ENCODE measurements at places on chromosomes 1 and 21. TPM values are rescaled to one million over a fixed set of nuclear protein-coding genes. Genes with fewer than 3 reads are reported as not detected.

DNA sequence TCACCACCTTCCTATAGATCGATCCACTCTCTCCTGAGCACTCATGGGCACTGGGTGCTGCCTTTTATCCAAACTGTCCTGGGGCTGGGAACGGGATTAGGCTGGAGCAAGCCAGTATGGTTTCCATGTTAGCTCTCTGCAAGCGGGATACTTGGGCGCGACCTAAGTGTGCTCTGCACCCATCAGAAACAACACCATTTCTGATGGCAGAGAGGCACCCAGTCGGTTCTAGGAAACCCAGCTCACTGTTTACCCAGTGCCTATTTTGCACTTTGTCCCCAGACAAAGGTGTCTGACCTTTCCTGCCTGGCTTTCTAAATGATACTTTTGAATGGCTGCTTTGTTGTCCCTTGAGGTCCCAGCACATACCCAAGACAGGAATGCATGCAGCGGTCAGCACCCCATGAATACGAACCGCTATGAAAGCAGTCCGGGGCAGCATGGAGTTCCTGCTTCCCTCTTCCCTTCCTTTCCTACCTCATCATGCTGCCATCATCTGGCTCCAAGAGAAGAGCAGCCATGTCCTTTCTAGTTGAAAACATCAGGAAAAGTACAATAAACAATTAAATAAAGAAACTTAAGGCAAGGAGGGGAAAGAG lies 83.9 kb downstream of the TRABD2B start:
- no peaks in the 10 kb centered on the region for H3K27me3 ChIP-seq
- peaks cover 3% of the 10 kb centered on the region for H3K4me1 ChIP-seq
- no peak overlapping the region for H3K4me3 ChIP-seq
- DNase-seq, result no peak
- no peaks in the 10 kb centered on the region for H3K36me3 ChIP-seq

- H3K27ac ChIP-seq, result no peak overlapping the region
- no peak overlapping the region for H3K4me3 ChIP-seq
- no peak for DNase-seq
- H3K27me3 ChIP-seq, result no peaks in the 10 kb centered on the region
- peaks cover 2% of the 10 kb centered on the region for H3K36me3 ChIP-seq
- H3K4me1 ChIP-seq, result peaks cover 12% of the 10 kb centered on the region
These were observed 17.9 kb downstream of the UBE4B start for GRCh38 chr1:10050611-10051010.

DNA sequence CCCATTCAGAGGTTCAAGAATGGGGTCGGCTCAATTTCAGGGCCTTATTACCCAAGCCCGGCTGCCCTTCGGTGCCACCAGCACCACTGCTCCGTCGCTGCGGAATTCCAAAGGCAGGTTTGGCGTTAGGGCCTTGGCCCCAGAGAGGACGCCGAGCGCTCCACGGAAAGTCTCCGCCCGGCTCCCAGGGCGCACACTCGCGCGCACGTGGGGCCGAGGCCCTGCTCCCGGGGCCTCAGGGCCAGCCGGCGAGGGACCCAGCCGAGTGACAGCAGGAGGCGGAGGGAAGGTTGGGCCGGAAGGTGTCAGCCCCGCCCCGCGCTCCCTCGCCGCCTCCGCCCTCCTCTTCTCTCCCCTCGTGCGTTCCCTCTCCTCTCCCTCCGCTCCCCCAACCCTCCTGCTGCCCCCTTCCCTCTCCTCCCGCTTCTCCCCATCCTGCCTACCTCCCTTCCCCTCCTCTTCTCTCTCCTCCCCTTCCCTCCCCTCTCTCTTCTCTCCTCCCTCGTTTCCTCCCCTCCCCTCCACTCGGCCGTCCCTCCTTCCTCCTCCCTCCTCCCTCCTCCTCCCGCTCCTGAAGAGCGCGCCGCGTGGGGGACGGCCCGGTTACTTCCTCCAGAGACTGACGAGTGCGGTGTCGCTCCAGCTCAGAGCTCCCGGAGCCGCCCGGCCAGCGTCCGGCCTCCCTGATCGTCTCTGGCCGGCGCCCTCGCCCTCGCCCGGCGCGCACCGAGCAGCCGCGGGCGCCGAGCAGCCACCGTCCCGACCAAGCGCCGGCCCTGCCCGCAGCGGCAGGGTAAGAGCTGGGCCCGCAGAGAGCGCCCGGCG lies at the start of gene ETS2:
ETS2 (plus strand) TSS at position 602 of the 825 bp plus-strand sequence. CDS start 4,106 bp downstream, outside the sequence.
- peaks cover 54% of the 10 kb centered on the region for H3K4me1 ChIP-seq
- H3K27ac ChIP-seq, result peak within 1 kb of the TSS; percentile 97
- H3K36me3 ChIP-seq, result peaks cover 19% of the 10 kb centered on the region
- H3K27me3 ChIP-seq, result no peaks in the 10 kb centered on the region
- peak within 1 kb of the TSS; percentile 84 for H3K4me3 ChIP-seq
- DNase-seq, result no peak

GRCh38 chr1:16430606-16431005 lies 6.6 kb downstream of the SPATA21 start:
- no peak overlapping the region for H3K27ac ChIP-seq
- no peaks in the 10 kb centered on the region for H3K36me3 ChIP-seq
- H3K27me3 ChIP-seq, result no peaks in the 10 kb centered on the region
- no peak overlapping the region for H3K4me3 ChIP-seq
- no peaks in the 10 kb centered on the region for H3K4me1 ChIP-seq

- DNase-seq, result no peak
- H3K4me3 ChIP-seq, result peak within 1 kb of the TSS; percentile 61
- H3K27me3 ChIP-seq, result peaks cover 84% of the 10 kb centered on the region
- no peak within 1 kb of the TSS for H3K27ac ChIP-seq
- no peaks in the 10 kb centered on the region for H3K36me3 ChIP-seq
- H3K4me1 ChIP-seq, result peaks cover 10% of the 10 kb centered on the region
These were observed at the start of gene HLX for GRCh38 chr1:220879076-220879508. Gene HLX, plus strand, starts transcription at chr1:220879443. Its CDS starts 415 bp downstream, at chr1:220879858.

DNA sequence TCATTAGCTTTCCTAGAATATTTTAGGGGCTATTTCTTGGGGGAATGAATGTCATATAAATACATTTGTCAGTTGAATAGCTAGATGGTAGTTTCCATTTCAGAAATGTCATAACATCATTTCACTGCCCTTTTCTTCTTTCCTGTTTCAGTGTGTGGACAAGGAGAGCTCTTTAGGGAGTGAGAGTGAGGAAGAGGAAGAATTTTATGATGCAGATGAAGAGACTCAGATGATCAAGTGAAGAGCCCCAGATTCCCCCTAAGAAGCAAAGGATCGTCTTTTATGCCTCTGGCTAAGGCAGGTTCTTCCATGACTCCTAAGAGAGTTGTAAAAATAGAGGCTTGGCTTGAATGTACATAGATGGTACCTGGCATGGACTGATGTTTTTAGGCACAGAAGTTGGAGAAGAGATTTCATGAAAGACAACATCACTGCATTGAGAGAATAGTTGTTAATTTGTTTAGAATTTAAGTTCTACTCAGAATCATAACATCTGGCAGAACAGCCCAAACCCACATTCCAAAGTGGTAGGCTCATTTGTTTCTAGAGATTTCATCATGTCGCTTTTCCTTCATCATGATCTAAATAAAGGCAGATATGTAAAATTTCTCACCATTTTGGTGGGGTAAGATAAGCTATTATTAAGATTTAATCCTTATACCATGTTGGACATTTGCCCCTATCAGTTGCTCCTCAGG lies 44.2 kb upstream of the MAB21L3 start:
- H3K27ac ChIP-seq, result peak overlapping the region; percentile 90
- H3K27me3 ChIP-seq, result no peaks in the 10 kb centered on the region
- DNase-seq, result no peak
- H3K36me3 ChIP-seq, result peaks cover 22% of the 10 kb centered on the region
- H3K4me1 ChIP-seq, result peaks cover 12% of the 10 kb centered on the region

GRCh38 chr1:173454966-173455524 lies 22.1 kb upstream of the PRDX6 start:
- no peak overlapping the region for H3K4me3 ChIP-seq
- no peaks in the 10 kb centered on the region for H3K4me1 ChIP-seq
- no peaks in the 10 kb centered on the region for H3K27me3 ChIP-seq
- H3K27ac ChIP-seq, result no peak overlapping the region
- H3K36me3 ChIP-seq, result no peaks in the 10 kb centered on the region
- DNase-seq, result no peak

- H3K27me3 ChIP-seq, result no peaks in the 10 kb centered on the region
- H3K27ac ChIP-seq, result no peak overlapping the region
- H3K4me3 ChIP-seq, result no peak overlapping the region
- no peaks in the 10 kb centered on the region for H3K4me1 ChIP-seq
- peaks cover 7% of the 10 kb centered on the region for H3K36me3 ChIP-seq
These were observed 54.4 kb upstream of the RIPK4 start for GRCh38 chr21:41821081-41821755.

- DNase-seq, result no peak
- no peaks in the 10 kb centered on the region for H3K36me3 ChIP-seq
- H3K4me3 ChIP-seq, result no peak overlapping the region
- H3K27ac ChIP-seq, result no peak overlapping the region
- H3K4me1 ChIP-seq, result peaks cover 6% of the 10 kb centered on the region
These were observed 7.4 kb downstream of the LDLRAD1 start for GRCh38 chr1:54010415-54011117.

DNA sequence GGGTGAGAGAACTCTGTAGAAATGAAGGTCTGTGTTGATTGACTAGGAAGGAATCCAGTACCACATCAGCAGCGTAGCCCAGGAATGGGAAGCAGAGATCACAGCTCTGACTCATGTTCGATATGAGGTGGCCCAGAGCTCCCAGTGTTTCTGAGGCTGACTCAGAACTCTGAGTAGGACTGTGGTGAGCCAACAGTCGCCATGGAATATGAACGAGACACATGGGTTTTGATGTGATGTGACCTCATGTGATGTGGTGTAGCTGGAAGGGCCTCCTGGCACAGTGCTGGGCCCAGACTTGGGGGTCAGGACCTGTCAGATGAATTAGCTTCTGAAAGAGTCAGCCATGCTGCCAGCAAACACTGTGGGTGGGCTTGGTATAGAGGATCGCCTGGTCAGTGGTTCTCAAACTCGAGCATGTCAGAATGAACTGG lies 237.0 kb downstream of the MRPL39 start:
- peak; percentile 40 for DNase-seq
- H3K27ac ChIP-seq, result peak overlapping the region; percentile 58
- H3K4me3 ChIP-seq, result no peak overlapping the region
- H3K36me3 ChIP-seq, result no peaks in the 10 kb centered on the region
- H3K27me3 ChIP-seq, result no peaks in the 10 kb centered on the region

GRCh38 chr1:97136996-97137395 lies 415.4 kb downstream of the PTBP2 start:
- no peaks in the 10 kb centered on the region for H3K36me3 ChIP-seq
- no peak for DNase-seq
- no peak overlapping the region for H3K4me3 ChIP-seq
- H3K27me3 ChIP-seq, result no peaks in the 10 kb centered on the region
- no peak overlapping the region for H3K27ac ChIP-seq

DNA sequence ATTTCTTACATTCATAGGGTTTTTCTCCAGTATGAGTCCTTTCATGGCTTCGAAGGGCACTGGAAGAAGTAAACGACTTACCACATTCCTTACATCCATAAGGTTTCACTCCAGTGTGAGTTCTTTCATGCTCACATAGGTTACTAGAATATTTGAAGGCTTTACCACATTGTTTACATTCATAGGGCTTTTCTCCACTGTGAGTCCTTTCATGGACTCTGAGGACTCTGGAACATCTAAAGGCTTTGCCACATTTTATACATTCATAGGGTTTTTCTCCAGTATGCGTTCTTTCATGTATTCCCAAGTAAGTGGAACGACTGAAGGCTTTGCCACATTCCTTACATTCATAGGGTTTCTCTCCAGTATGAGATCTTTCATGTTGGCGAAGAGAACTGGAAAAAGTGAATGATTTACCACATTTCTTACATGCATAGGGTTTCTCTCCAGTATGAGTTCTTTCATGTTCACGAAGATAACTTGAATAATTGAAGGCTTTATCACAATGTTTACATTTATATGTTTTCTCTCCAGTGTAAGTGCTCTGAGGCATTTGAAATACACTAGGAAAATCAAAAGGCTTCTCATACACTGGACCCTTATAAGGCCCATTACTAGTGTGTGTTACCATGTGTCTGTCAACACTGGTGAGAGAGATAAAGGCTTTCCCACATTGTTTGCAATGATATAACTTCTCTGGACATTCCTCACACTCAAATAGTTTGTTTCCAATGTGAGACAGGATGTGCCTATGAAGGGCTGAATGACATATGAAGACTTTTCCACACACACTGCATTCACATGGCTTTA lies 29.9 kb upstream of the ZNF695 start:
- no peak overlapping the region for H3K4me3 ChIP-seq
- no peaks in the 10 kb centered on the region for H3K27me3 ChIP-seq
- H3K36me3 ChIP-seq, result peaks cover 2% of the 10 kb centered on the region
- no peak for DNase-seq
- no peaks in the 10 kb centered on the region for H3K4me1 ChIP-seq

DNA sequence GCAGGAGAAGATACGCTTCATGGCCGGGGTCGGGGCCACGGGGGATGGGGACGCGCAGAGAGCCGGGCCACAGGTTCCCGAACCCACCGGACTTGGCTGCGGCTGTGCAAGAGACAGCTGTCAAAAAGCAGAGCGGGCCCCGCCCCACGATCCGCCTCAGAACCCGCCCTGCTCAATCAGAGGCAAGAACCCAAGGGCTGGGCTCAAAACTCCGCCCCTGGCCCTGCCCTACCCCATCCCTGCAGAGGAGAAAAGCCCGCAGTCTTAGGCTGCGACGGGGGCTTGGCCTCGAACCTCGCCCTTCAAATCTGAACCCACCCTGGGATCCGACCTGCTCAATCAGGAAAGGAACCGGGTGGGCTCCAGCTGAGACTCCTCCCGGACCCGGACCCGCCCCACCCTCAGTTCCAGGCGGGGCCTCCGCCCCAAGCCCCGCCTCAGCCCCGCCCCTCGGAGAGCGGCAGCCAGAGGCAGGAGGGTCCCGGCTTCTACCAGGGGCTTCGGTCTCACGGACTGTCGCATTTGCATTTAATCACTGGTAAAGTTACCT lies at the start of gene ANKRD35:
ANKRD35 (minus strand) TSS at position 129 of the 550 bp plus-strand sequence; CDS start at position 21, 108 bp downstream.
- DNase-seq, result no peak
- no peaks in the 10 kb centered on the region for H3K27me3 ChIP-seq
- peak within 1 kb of the TSS; percentile 76 for H3K4me3 ChIP-seq
- no peak within 1 kb of the TSS for H3K27ac ChIP-seq
- peaks cover 10% of the 10 kb centered on the region for H3K4me1 ChIP-seq

- no peak for DNase-seq
- no peak overlapping the region for H3K4me3 ChIP-seq
- H3K36me3 ChIP-seq, result no peaks in the 10 kb centered on the region
- no peak overlapping the region for H3K27ac ChIP-seq
These were observed 9.6 kb downstream of the LRRC53 start for GRCh38 chr1:74502858-74503257.

DNA sequence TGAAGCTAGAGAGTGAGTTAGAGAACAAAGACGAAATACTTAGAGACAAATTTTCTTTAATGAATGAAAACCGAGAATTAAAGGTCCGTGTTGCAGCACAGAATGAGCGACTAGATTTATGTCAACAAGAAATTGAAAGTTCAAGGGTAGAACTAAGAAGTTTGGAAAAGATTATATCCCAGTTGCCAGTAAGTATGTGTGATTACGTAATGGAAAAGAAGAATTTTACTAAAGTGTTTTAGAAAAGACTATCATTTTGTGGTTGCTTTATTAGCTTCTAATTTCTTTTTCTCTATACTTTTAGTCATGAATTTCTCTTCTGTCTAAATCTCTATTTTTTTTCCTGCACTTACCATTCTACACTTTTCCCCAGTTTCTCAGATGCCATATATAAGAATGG lies 26.7 kb downstream of the CCDC18 start:
- no peak for DNase-seq
- H3K27me3 ChIP-seq, result no peaks in the 10 kb centered on the region
- no peak overlapping the region for H3K4me3 ChIP-seq
- no peak overlapping the region for H3K27ac ChIP-seq
- H3K4me1 ChIP-seq, result no peaks in the 10 kb centered on the region

GRCh38 chr1:52727114-52727586 lies 897 bp downstream of the ZYG11B start:
- H3K27ac ChIP-seq, result peak overlapping the region; percentile 60
- H3K27me3 ChIP-seq, result no peaks in the 10 kb centered on the region

The SCNM1 gene
- polyA plus RNA-seq, result 26.2 TPM

The ECM1 gene
- 63.8 TPM for polyA plus RNA-seq

The HRNR gene
- polyA plus RNA-seq, result 0.09 TPM

The IL6R gene
- polyA plus RNA-seq, result 12.6 TPM

The GPR25 gene
- polyA plus RNA-seq, result not detected

The SLC19A1 gene
- 4.5 TPM for polyA plus RNA-seq

The DCST1 gene
- polyA plus RNA-seq, result 0.05 TPM

The IL20 gene
- 4.7 TPM for polyA plus RNA-seq

Data from keratinocyte (primary cell).